ENCODE measurements at places on chromosomes 4 and X.

DNA sequence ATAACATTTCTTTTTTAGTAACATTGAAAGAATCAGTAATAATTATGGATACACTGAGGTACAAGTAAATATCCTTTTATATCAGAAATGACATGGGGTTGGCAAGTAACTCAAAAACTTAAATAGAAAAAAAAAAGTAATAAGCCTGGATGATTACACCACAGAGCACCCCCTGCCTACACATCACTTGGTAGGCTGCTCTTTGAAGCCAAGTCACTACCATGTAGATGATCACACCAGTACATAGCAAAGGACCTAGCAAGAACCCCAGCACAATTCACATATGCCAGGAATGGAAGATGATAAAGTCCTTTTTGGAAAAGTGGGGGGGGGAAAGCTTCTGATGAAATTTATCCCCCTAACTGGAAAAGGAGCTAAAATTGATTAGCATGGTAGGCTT, 56.9 kb downstream of the METTL14 start:
- DNase-seq, result no peak

DNA sequence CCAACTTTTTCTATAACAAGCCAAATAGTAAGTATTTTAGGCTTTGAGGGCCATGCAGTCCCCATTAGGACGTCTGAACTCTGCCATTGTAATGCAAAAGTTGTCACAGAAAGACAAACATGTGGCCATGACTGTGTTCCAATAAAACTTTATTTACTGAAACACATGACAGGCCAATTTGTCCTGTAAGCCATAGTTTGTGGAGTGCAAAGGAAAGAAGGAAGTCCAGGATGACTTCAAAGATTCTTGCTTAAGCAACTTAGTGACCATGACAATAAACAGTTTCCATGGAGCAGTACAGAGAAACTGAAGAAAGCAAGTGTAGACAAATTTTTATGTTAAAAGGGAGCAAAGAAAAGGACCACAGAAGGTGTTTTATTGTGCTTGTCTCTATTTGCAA, 35.0 kb upstream of the MYOZ2 start:
- DNase-seq, result no peak

- DNase-seq, result no peak
Observed at GRCh38 chr4:16290681-16291420, 64.6 kb upstream of the TAPT1 start.

GRCh38 chrX:150269605-150270254, 93.4 kb upstream of the MAMLD1 start:
- no peak for DNase-seq
